ENCODE measurements at places on chromosomes 12 and 14. TPM values are rescaled to one million over a fixed set of nuclear protein-coding genes. Genes with fewer than 3 reads are reported as not detected.

Gene RAD51AP1
- 5.3 TPM for total RNA-seq

Gene SPIC
- not detected for total RNA-seq

Gene CBLN3
- total RNA-seq = 5.4 TPM

Gene SCNN1A
- 1.3 TPM for total RNA-seq

Gene NTF3
- 8.9 TPM for total RNA-seq

Gene MRPL52
- total RNA-seq = 169 TPM

Gene KCNA1
- total RNA-seq = 0.27 TPM

Gene CLEC4D
- total RNA-seq = not detected

- no peak for DNase-seq
- no peak overlapping the region for H3K4me3 ChIP-seq
- H3K36me3 ChIP-seq = no peaks in the 10 kb centered on the region
- no peak overlapping the region for H3K27ac ChIP-seq
- no peaks in the 10 kb centered on the region for H3K4me1 ChIP-seq
These were observed 5.0 kb downstream of the CLEC12B start for GRCh38 chr12:10015450-10015849.

DNA sequence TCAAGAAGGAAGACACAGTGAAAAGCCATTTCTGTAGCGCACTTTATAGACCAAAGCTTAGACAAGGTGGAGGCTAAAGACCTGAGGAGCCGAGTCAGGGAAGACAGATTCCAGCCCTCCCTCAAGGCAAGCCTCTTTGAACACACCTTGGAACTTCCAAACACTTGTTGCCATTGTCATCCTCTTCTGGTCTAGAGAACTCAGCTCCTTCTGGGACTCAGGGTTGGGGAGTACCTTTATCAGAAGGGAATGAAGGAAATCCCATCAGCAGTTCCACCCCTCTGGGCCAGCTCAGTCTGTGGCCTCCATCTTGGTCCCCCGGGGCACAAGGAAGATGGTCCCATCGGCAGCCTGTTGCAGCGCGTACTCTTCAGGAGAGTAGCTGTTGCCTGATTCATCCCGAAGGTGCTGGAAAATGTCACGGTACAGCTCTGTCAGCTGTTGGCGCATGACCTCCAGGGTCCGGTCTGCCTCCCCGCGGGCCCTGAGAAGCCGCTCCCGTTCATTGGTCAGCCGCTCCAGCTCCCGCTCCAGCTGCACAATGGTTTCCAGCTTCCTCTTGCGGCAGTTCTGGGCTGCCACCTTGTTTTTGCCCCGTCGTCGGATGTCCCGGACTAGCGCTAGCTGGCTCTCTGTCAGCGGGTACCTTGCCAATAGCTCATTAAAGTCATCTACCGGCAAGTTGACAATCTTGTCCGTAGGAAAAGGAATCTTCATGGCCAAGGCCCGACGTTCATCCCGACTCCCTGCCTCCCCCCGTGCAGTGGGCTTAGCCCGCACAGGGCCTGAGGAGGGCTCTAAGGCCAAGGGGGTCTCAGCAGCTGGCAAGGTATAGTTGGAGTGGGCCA is 8.5 kb downstream of the NFE2 start:
- no peak overlapping the region for H3K4me3 ChIP-seq
- H3K36me3 ChIP-seq = peaks cover 6% of the 10 kb centered on the region
- DNase-seq = no peak
- H3K4me1 ChIP-seq = no peaks in the 10 kb centered on the region

GRCh38 chr12:30146561-30146960 is 362.8 kb upstream of the TMTC1 start:
- no peaks in the 10 kb centered on the region for H3K27me3 ChIP-seq
- peaks cover 9% of the 10 kb centered on the region for H3K4me1 ChIP-seq
- no peaks in the 10 kb centered on the region for H3K36me3 ChIP-seq
- DNase-seq = no peak
- no peak overlapping the region for H3K4me3 ChIP-seq
- H3K27ac ChIP-seq = no peak overlapping the region

DNA sequence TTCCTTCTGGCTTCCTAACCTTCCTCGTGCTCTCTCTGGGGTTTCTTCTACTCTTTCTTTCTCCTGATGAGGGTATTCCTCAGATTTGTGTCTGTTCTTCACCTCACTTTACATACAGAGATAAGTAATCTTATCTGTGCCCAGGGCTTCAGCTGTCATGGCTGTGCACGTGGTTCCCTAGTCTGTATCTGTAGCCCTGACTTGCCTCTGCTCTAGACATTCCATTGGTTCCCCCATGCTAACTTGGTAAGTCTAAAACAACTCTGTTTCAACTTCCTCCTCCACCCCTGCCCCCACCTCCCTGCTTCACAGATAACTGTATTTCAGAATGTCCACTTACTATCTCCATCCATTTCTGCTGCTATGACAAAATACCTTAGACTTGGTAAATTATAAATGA is 10.8 kb downstream of the DIP2B start:
- peaks cover 11% of the 10 kb centered on the region for H3K4me1 ChIP-seq
- no peak for DNase-seq
- no peak overlapping the region for H3K4me3 ChIP-seq
- H3K27me3 ChIP-seq = no peaks in the 10 kb centered on the region
- H3K36me3 ChIP-seq = no peaks in the 10 kb centered on the region

- no peak overlapping the region for H3K4me3 ChIP-seq
- no peaks in the 10 kb centered on the region for H3K4me1 ChIP-seq
- H3K36me3 ChIP-seq = peaks cover 13% of the 10 kb centered on the region
- DNase-seq = no peak
- H3K27me3 ChIP-seq = no peaks in the 10 kb centered on the region
These were observed 85.3 kb downstream of the FBXW8 start for GRCh38 chr12:116996093-116996492.

GRCh38 chr12:51118706-51119105 is 35.3 kb upstream of the CSRNP2 start:
- peak; percentile 97 for DNase-seq
- H3K4me3 ChIP-seq = no peak overlapping the region
- H3K36me3 ChIP-seq = peaks cover 7% of the 10 kb centered on the region

DNA sequence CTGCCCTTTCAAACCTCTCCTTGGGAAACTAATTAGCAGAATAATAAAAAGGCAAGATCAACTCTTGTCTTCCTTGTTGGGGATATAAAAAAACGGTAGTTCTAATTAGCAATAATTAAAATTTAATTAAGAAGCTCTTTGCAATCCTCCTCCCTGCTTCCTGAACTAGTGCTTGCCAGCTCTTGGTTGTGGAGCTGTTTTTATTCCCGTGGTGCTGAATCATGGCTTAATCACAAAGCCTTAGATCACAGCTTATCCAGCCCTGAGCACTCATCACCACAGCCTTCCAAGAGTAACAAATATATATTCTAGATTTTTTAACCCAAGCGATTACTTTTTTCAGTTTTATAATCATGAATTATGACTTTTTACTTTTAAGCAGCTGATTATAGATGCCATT is 63.2 kb upstream of the INSM2 start:
- H3K36me3 ChIP-seq = no peaks in the 10 kb centered on the region
- no peaks in the 10 kb centered on the region for H3K27me3 ChIP-seq
- H3K4me3 ChIP-seq = no peak overlapping the region
- DNase-seq = peak; percentile 9
- H3K4me1 ChIP-seq = no peaks in the 10 kb centered on the region
- H3K27ac ChIP-seq = no peak overlapping the region

DNA sequence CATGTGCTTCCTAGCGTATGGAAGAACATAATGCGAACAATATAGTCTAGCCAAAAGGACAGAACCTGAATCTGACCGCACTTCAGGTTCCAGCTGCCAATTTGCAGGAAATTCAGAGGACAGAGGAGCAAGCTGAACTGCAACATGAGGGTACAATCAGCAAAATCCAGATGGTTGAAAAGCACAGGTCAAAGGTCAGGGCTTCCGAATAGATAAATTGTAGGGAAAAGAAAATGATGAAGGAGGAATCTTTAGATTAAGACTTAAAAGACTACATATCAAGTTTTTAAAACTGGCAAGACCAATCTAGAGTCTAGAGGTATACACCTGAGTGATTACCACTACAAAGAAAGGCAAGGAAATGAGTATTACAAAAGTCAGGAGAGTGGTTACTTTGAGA is 42.1 kb upstream of the SELPLG start:
- no peaks in the 10 kb centered on the region for H3K4me1 ChIP-seq
- no peak overlapping the region for H3K27ac ChIP-seq
- no peak for DNase-seq
- peaks cover 55% of the 10 kb centered on the region for H3K36me3 ChIP-seq
- H3K4me3 ChIP-seq = no peak overlapping the region

DNA sequence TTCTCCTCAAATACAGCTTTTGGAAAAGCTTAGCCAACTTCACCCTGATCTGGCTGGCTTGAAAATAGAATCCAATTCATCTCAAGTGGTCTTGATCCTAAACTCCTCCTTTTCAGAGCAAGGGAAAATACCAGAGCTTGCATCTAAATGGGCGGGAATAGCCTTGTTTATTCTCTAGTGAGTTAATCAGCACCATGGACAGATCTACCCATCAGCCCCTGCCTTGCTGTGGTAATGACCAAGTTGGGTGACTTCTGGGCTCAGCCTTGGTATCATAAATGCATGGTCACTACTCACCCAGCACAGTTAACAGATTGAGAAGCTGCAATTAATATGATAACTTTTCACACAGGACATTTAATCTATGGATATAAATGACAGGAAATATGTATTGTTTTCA is 196.6 kb downstream of the GLT1D1 start:
- no peaks in the 10 kb centered on the region for H3K27me3 ChIP-seq
- no peaks in the 10 kb centered on the region for H3K4me1 ChIP-seq
- no peaks in the 10 kb centered on the region for H3K36me3 ChIP-seq
- DNase-seq = no peak

DNA sequence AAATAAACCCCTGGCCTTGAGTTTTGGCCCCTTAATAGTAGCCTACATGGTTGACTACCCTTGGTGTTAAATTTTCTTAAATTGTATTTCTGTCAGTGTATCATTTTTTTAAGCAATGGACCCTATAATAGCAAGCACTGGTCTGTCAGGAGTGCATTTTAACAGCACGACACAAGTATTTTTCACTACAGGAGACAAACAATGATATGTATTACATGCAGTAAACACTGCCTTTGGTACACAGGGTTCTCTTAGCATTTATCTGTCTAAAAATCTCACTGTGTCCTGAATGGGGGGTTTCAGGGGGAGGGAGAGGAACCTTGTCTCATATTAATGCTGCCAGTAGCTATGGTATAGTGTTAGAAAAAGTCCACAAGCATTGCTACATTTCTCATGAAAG is 18.4 kb downstream of the LMO3 start:
- no peak overlapping the region for H3K27ac ChIP-seq
- H3K4me3 ChIP-seq = no peak overlapping the region
- no peaks in the 10 kb centered on the region for H3K27me3 ChIP-seq
- no peaks in the 10 kb centered on the region for H3K36me3 ChIP-seq
- peaks cover 16% of the 10 kb centered on the region for H3K4me1 ChIP-seq
- DNase-seq = no peak

DNA sequence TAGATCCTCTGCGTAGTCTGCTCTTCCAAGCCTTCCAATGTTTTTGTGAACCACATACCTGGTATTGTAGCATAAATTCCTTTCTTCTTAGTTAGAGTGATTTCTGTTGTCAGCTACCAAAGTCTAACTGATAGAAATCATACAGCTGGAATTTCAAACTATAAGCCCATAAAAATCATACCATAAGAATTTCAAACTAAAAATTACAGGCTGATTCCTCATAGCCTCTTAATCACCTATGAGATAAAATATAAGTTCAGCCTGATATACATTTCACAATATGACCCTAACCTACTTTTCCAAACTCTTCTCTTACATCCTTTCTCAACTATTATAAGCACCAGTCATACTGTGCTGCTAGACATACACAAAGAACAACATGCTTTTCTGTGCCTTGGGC is 64.8 kb downstream of the PTHLH start:
- H3K4me1 ChIP-seq = no peaks in the 10 kb centered on the region
- H3K27me3 ChIP-seq = no peaks in the 10 kb centered on the region
- H3K36me3 ChIP-seq = no peaks in the 10 kb centered on the region
- no peak overlapping the region for H3K27ac ChIP-seq

- no peak for DNase-seq
- no peaks in the 10 kb centered on the region for H3K27me3 ChIP-seq
- H3K36me3 ChIP-seq = no peaks in the 10 kb centered on the region
- H3K27ac ChIP-seq = no peak overlapping the region
- H3K4me3 ChIP-seq = no peak overlapping the region
These were observed 7.4 kb downstream of the DAAM1 start for GRCh38 chr14:59195912-59196311.

GRCh38 chr12:62703011-62703380 is 232.0 kb downstream of the PPM1H start:
- peak; percentile 81 for DNase-seq
- H3K4me1 ChIP-seq = peaks cover 54% of the 10 kb centered on the region
- H3K27me3 ChIP-seq = no peaks in the 10 kb centered on the region
- no peaks in the 10 kb centered on the region for H3K36me3 ChIP-seq
- H3K27ac ChIP-seq = peak overlapping the region; percentile 89
- peak overlapping the region; percentile 7 for H3K4me3 ChIP-seq

GRCh38 chr14:91229743-91230200 is 14.7 kb downstream of the GPR68 start:
- peak; percentile 93 for DNase-seq
- H3K27ac ChIP-seq = peak overlapping the region; percentile 50
- H3K4me1 ChIP-seq = peaks cover 30% of the 10 kb centered on the region
- no peaks in the 10 kb centered on the region for H3K27me3 ChIP-seq
- H3K4me3 ChIP-seq = no peak overlapping the region

DNA sequence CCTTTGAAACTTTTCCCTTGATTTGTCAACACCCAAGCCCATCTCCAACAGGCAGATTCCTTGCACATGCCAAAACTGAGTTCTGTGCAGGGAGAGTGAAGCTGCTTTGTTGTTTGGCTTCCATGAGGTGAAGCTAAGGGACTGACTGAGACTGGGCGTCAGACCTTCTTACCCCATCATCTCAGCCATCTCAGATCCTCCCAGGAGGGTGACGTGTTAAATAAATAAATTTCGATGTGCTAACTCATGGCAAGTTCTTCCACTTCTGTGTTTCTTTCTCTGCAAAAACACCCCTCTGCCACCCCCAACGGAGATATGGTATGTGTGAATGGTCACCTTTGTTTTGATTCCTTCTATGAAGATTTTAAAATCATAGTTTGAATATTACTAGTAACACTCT is 17.8 kb downstream of the UTP20 start:
- peak; percentile 12 for DNase-seq
- H3K4me1 ChIP-seq = no peaks in the 10 kb centered on the region
- H3K27me3 ChIP-seq = no peaks in the 10 kb centered on the region
- no peak overlapping the region for H3K4me3 ChIP-seq
- H3K36me3 ChIP-seq = peaks cover 17% of the 10 kb centered on the region

GRCh38 chr14:104604458-104605449 is at the start of gene TMEM179:
Gene TMEM179, minus strand, starts transcription at chr14:104604772. Its CDS starts 31 bp downstream, at chr14:104604741.
- H3K4me3 ChIP-seq = no peak within 1 kb of the TSS
- peaks cover 17% of the 10 kb centered on the region for H3K27me3 ChIP-seq
- no peaks in the 10 kb centered on the region for H3K4me1 ChIP-seq
- DNase-seq = no peak
